Chondrocyte (in vitro differentiated cells): ENCODE measurements at places on chromosomes 12 and 14. TPM values are rescaled to one million over a fixed set of nuclear protein-coding genes. Genes with fewer than 3 reads are reported as not detected.

GRCh38 chr12:125512541-125513298 lies 447.5 kb downstream of the AACS start:
- no peak for DNase-seq

GRCh38 chr12:49489720-49490119 lies 49.1 kb upstream of the KCNH3 start:
- no peak for DNase-seq

SLCO1A2 gene
- total RNA-seq, result 0.20 to 1.1 TPM (median 0.64 TPM) in 3 replicates

DNA sequence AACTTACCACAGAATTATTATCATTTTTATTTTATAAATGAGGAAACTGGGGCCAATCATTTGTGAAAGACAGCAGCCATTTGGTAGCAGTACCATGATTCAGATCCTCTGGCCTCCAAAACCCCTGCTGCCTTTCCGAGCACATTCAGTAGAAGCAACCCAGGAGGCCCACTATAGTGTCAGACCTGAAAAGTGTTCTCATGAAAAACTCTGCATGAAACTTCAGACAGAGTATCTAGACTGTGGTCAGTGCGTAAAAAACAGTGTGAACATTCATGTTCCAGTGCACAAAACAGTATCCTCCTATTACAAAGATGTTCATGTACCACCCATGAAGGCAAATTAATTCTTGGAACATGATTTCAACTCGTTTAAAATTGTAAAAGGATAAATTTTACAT lies 112.0 kb downstream of the EPS8 start:
- no peak for DNase-seq

STON2 gene
- total RNA-seq, result not detected in 3 replicates
